ENCODE measurements at places on chromosomes 4 and X. TPM values are rescaled to one million over a fixed set of nuclear protein-coding genes. Genes with fewer than 3 reads are reported as not detected.

GRCh38 chr4:119684463-119684862 is 55.9 kb upstream of the PDE5A start:
- DNase-seq = no peak
- H3K27me3 ChIP-seq = no peaks in the 10 kb centered on the region
- H3K4me3 ChIP-seq = no peak overlapping the region
- no peak overlapping the region for H3K27ac ChIP-seq
- H3K36me3 ChIP-seq = no peaks in the 10 kb centered on the region

GRCh38 chr4:78519962-78520361 is 31.6 kb upstream of the ANXA3 start:
- no peak overlapping the region for H3K27ac ChIP-seq
- peaks cover 33% of the 10 kb centered on the region for H3K4me1 ChIP-seq
- H3K27me3 ChIP-seq = no peaks in the 10 kb centered on the region
- H3K36me3 ChIP-seq = no peaks in the 10 kb centered on the region
- no peak for DNase-seq

CSN1S1 gene
- not detected for total RNA-seq

VCX2 gene
- total RNA-seq = not detected
